Activated naive CD8-positive, alpha-beta T cell treated with anti-CD3 and anti-CD28 coated beads, Interleukin-2, amount 50 U/mL, for 24 hours (primary cell): ENCODE measurements at places on chromosomes 7 and 10.

- peak; percentile 68 for DNase-seq
These were observed 176.2 kb upstream of the ITGB1 start for GRCh38 chr10:33134011-33134751.

- no peak for DNase-seq
These were observed 80.8 kb upstream of the COL1A2 start for GRCh38 chr7:94313926-94314325.

GRCh38 chr7:42380401-42380800, 143.4 kb upstream of the GLI3 start:
- no peak for DNase-seq

DNA sequence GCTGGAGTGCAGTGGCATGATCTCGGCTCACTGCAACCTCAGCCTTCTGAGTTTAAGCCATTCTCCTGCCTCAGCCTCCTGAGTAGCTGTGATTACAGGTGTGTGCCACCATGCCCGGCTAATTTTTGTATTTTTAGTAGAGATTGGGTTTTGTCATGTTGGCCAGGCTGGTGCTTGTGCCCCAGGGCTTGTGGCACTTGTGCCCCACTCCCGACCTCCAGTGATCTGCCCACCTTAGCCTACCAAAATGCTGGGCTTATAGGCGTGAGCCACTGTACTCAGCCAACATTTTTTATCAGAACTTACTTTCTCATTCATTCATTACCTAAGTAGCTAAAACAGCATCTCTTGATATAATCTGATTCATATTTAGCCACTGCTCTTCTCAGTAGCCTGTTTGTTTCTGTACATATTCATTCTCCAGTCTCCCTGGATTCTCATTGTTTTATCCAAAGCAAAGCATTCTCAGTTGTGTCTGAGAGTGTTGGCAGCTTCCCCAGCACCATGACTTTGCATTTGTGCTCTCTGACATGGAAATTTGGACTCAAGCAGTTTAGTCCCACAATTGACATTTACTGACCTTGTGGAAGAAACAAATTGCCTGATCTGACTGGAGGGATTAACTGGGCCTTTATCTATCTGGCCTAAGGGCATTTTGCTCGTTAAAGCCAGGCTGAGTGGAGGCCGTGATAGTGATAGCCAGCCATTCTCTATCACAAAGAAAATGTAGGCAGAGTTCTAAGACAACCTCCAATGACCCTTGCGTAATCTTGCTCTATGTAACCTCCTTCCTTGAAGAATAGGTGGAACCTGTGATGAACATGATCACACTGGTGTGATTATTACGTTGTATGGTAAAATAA, 44.9 kb downstream of the AKR1B15 start:
- no peak for DNase-seq

GRCh38 chr10:132054564-132054963, 11.2 kb upstream of the JAKMIP3 start:
- no peak for DNase-seq

DNA sequence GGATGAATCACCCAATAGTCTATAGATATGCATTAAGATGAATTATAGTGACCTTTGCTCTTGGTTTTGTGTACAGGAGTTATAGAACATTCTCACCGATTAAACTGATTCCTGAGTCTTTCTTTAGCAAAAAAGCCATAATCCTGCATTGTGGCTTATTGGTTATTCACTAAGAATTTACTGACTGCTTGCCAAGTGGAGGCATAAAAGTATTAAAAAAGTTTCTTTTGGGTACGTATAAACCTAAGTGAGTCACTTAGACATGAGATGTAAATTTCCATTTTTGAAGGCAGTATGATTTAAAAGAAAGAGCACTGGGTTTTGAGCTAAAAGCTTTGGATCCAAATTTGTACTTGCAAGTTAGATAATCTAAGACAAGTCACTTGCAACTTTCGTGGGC, 100.7 kb downstream of the CDK6 start:
- DNase-seq, result no peak

- DNase-seq, result no peak
These were observed 64.2 kb downstream of the PHYHIPL start for GRCh38 chr10:59240582-59241183.

- DNase-seq, result no peak
These were observed 51.8 kb downstream of the HIPK2 start for GRCh38 chr7:139725858-139726484.

DNA sequence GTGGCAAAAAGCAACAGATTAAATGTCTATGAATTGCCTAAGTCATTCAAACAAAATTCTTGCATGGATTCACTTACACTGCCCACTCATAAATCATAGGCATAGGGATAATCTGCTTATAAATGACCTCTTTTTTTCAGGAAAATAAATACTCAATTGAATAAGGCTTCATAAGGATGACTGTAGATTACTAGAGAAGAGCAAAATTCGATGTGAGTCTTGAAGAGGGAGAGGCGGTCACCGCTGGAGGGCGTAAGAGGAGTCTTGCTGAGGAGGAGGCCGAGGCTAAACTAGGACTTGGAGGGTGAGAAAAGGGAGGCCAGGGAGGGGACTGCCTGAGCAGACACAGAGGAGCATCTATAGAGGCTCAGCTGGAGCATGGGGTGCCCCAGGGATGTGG, 135.4 kb upstream of the RSU1 start:
- no peak for DNase-seq

GRCh38 chr7:67644151-67644550, 647.5 kb downstream of the TYW1 start:
- no peak for DNase-seq

- no peak for DNase-seq
These were observed 76.8 kb upstream of the INSIG1 start for GRCh38 chr7:155220903-155221302.

DNA sequence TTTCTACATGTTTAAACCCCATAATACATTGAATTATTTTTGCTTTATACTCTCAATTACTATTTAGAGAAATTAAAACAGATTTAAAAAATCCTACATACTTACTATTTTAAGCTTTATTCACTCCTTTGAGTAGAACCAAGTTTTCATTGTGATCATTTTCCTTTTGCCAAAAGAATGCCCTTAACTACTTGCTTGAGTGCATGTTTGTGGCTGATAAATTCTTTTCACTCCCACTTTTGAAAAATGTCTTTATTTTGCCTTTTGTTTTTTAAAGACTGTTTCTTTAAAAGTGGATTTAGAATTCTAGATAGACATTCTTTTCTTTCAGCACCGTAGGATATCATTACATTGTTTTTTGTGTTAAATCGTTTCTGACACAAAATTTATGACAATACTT, 22.3 kb upstream of the AGR3 start:
- DNase-seq, result no peak

GRCh38 chr7:16646472-16647072, 591 bp downstream of the BZW2 start:
- peak; percentile 9 for DNase-seq

- DNase-seq, result no peak
These were observed 1307.7 kb upstream of the LRRTM3 start for GRCh38 chr10:65618126-65618525.

DNA sequence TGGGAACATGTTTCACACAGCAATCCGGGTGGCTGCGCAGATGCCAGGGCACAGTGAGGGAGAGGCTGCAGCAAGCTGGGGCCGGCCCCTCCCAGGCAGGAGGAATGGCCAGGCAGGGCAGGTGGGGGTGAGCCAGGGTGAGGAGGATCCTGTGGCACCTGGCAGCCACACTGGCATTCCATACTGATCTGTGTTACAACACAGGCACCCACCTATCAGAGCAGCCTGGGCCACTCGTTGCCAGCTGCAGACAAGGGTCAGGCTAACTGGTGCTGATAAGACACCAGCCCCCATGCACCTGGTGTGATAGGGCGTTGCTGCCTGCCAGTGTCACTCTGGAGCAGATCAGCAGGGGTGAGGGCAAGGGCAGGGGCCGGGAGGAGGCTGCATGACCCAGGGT, 16.6 kb upstream of the RET start:
- no peak for DNase-seq

DNA sequence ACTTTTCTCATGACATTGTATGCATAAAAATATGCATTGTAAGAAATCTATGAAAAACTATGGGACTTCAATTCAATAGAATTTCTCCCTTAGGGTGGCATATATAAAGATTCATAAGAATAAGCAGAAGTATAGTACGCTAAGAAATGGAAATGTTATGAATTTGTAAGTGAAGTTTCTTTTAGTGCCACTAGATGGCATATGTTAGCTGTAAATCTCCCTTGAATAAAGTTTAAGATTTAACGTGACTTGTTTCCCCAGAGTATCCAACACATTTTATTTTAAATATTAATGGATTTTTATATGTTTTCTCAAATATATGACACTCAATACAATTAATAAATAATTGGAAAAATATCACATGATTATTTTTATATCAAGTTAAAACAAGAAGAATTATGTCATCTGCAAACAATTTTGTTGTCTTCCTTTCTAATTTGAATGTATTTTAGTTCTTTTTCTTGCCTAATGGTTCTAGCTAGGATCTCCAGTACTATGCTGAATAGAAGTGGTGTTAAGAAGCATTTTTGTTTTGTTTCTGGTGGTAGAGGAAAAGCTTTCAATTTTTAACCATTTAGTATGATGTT, 287.2 kb downstream of the HGF start:
- DNase-seq, result no peak

DNA sequence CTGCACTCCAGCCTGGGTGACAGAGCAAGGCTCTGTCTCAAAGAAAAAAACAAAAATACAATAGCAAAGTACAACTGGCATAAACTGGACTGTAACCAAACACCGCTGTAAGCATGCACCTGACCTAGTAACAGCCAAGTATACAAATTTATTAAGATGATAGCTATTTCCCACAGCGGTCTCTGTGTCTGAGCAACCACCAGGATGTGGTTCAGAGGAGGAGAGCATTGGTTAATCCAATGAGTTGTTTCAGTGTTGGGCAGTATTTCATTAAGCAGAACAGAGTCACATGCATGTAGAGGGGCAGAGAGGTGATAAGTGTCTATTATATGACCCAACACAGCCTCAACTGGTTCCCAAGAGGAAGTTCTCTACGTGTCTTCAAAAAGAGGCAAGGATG, 4.0 kb downstream of the SLC16A12 start:
- no peak for DNase-seq

DNA sequence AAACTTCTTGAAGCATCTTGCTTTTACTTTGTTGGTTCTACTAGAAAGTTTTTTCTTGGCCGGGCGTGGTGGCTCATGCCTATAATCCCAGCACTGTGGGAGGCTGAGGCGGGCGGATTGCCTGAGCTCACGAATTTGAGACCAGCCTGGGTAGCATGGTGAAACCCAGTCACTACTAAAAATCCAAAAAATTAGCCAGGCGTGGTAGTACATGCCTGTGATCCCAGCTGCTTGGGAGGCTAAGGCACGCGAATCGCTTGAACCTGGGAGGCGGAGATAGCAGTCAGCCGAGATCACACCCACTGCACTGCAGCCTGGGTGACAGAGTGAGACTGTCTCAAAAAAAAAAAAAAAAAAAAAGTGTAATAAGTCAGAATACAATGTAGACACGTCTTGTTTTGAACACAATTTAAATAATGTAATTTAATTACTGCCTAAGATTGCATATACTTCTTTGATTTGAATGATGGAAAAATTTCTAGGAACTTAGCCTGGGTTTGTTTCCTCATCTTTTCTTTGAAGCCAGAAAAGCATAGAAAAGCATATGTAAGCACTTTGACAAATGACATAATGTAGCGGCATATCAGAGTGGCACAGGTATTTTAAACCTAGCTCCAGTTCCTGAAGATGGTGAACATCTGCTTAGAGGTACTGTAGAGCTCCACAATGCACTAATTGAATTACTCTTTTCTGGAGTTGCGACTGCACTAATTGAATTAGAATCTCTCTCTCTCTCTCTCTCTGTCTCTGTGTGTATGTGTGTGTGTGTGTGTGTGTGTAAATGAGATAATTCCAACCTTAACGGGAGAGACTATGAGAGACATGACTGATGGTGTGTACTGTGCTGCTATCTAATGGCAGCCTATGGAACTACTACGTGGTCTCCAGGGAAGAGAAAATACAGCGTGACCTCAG, 87.8 kb downstream of the BTRC start:
- DNase-seq, result no peak

DNA sequence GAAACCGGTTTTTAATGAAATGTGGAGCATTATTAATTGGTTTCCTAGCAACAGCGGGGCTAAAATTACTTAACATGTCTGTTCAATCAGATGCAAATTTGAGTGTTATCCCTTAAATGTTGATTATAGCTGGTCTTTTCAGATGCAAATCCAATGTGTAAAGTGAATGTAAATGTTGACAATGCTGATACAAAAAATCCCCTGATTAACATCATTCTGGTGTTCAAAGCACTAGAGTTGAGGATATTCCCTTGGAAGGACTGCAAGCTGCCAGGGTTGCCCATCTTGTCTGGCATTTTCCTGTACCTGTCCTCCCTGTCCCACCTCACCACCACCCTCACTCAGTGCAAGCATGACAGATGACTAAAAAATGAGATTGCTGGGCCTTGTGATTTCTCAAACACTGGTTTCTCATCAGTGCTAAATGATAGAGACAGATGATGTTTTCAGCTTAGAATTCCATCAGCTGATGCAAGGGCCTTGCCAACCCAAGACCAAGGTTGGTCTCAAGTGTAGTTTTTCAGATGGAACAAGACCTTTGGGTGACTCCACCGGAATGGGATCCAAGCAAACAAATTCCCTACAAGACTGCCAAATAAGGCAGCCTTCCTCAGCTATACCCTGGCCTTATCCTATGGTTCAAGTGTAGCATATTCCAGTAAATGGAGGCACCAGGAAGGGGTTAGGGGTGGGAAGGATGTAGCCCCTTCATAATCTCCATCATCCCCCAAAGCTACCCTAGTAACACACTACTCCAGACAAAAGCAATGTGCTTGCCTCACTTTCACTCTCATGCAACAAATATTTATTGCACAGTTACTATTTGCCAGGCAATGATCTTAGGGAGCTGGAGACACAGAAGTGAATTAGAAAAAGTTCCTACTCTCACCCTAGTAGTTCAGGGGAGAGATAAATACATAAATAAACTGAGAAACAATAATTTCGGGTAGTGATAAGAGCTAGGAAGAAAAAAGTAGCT, 54.9 kb downstream of the JAZF1 start:
- no peak for DNase-seq

DNA sequence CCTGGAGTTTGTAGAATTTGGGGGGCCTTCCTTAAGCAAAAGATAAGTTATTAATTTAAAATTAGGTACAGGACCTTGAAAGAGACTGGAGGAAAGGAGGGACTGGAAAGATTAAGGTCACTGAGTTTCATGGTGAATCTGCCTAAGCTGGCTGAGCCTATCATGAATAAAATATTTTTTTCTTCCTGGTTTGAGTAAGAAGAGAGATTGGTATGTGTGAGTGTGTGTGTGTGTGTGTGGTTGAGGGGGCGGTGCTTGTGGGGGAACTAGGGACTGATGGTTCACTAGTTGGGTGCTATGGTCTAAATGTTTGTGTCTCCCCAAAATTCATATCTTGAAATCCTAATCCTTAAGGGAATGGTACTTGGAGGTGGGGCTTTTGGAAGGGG, 142.5 kb upstream of the PRKCQ start:
- peak; percentile 7 for DNase-seq

GRCh38 chr10:114648368-114648767, 9.7 kb downstream of the ABLIM1 start:
- no peak for DNase-seq

GRCh38 chr7:23759671-23760391, 49.8 kb downstream of the STK31 start:
- DNase-seq, result no peak

GRCh38 chr10:19499291-19499770, 316.9 kb upstream of the PLXDC2 start:
- no peak for DNase-seq

- DNase-seq, result no peak
These were observed 252.9 kb upstream of the ZMIZ1 start for GRCh38 chr10:78815702-78816334.
